ENCODE measurements at places on chromosomes 11 and 22.

GRCh38 chr22:44246615-44247326, 66.0 kb downstream of the SHISAL1 start:
- no peak for DNase-seq

GRCh38 chr11:86932924-86933875, 22.0 kb downstream of the FZD4 start:
- DNase-seq, result no peak

DNA sequence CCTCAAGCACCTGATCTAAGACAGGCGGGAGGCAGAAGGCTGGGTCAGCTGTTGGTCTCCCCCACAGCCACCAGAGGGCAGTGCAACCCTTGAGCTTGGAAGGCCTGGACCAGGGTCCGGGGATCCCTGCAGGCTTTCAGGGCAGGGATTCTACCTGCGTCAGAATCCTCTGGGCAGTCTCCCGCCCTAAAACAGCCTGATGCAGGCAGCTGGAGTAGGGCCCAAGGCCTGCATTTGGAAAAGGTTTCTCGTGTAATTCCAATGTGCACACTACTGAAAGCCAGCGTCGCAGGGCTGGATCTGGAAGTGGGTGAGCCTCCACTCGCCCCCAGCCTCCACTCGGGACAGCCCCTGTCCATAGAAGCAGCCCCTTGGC, 31.8 kb downstream of the BID start:
- no peak for DNase-seq

DNA sequence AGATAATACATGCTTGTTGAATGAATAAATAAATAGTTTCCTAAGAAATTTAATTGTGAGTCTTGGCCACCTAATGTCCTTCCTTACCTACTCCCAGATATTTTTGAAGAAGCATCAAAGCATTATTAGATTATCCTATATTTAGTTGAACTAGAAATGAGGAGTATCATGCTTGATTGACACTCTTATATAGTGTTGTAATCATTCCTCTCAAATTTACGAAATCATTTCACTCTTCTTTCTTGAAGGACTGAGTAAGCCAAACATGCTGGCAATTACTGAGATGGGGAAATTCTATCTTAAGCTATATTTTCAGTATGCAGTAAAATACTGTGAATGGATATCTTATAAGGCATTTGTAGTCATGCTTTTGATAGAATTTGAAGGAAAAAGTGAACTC, 189.0 kb downstream of the LUZP2 start:
- DNase-seq, result no peak

GRCh38 chr11:128463371-128463829, 124.0 kb downstream of the ETS1 start:
- DNase-seq, result no peak

DNA sequence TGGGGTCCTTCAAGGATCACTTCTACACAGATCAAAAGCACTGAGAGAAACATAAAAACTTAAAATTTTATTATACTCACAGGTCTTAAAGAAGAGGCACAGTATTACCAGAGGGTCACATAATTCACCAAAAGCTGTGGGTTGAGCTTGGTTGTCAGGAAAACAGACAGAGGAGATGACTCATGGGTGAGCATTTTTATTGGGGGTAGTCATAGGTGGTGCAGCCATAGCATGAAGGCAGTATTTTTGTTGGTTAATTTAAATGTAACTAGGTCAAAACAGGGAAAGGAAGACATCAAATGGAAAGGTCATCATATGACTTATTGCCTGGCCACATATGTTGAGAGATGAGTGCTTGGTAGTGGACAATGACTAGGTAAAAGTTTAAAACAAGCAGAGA, 24.2 kb downstream of the OR5B17 start:
- no peak for DNase-seq

DNA sequence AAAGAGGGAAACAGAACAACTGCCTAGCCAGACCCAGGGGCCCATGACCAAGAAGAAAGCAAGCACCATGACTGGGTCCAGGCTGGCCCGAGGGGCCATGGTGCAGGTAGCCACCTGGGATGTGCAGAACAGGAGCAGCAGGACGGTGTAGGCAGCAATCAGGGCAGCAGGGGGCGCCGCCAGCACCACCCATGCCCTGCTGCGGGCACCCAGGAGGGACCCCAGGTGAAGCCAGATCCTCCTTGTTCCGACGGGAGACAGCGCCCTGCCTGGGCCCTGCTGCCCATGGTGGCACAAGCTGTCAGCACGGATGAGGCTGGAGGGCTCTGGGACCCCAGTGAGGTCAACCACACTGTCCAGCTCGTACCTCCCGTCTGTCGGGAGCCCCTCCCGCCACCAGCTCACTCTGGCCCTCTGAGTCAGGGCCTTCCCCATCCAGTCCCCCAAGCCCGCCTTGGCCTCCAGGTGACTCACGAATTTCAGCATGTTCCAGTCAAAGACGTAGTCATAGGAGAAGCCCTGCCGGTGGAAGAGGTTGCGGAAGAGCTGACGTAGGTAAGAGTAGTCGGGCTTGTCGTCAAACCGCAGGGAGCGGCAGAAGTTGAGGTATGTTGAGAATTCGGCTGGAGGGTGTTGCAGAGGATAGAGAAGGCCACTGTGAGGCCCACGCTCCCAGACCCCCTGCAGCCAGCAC, 18.8 kb downstream of the CSNK1E start:
- DNase-seq, result no peak
